Activated T-helper 1 cell treated with anti-CD3 and anti-CD28 coated beads, Interleukin-2, amount 50 U/mL, for 16 hours (primary cell): ENCODE measurements at places on chromosomes 2 and 18.

GRCh38 chr2:154092571-154092970 is 220.8 kb downstream of the GALNT13 start:
- no peak for DNase-seq

- no peak for DNase-seq
Measured at GRCh38 chr2:180679693-180680092, 300.7 kb upstream of the UBE2E3 start.

DNA sequence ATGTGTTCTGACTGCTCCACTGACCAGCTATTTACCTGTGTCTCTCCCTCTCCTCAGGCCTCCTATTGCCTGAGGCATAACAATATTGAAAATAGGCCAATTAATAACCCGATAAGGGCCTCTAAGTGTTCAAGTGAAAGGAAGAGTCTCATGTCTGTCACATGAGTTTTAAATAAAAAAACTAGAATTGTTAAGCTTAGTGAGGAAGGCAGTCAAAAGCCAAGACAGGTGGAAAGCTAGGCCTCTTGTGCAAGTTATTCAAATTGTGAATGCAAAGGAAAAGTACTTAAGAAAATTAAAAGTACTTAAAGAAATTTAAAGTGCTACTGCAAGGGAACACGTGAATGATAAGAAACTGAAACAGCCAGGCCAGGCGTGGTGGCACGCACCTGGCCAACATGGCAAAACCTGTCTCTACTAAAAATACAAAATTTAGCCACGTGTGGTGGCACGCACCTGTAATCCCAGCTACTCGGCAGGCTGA is 44.9 kb upstream of the TAF4B start:
- DNase-seq = no peak

DNA sequence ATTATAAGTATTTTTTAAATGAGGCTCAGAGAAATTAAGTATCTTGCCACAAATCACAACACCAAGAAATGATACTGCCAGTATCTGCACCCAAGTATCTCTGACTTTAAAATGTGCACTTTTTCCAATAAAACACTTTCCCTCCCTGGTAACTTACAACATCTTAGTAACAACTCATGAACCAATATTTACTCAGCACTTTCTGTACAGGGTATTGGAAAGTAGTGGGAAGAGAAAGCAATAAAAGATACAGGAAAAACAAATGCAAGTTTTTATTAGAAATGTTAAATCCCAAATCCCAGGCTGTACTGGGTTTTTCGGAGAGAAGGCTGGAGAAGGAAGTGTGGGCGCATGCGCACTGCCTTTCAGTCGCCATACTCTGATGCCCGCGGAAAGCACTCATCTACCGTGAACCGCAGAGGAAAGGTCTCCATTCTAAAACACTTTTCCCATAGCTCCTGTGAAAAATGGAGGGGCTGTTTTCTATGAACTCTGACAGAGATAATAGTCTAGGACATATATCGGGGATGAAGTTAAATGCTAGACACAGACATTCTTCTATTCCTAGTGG is 52.1 kb downstream of the L3MBTL4 start:
- DNase-seq = no peak

DNA sequence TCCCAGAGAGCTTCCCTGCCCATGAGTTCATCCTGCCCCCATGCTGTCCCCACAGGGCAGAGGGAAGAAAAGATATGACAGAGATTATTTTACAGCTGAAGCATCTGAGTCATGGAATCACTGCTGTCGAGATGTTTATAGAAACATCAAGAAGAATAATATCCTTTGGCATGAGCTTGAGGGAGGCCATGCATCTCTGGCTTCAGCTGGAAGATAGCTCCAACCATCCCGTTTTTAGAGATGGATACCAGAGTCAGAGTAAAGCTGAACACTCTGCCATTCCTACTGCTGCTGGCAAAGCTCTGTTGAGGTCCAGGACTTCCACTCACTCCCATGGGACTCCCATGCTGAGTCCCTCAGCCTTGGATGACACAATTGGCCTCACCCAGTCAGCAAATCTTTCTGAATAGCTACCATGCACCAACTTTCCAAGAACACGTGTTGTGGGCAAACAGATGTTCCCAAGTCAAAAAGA is 167.8 kb downstream of the TTC32 start:
- no peak for DNase-seq

DNA sequence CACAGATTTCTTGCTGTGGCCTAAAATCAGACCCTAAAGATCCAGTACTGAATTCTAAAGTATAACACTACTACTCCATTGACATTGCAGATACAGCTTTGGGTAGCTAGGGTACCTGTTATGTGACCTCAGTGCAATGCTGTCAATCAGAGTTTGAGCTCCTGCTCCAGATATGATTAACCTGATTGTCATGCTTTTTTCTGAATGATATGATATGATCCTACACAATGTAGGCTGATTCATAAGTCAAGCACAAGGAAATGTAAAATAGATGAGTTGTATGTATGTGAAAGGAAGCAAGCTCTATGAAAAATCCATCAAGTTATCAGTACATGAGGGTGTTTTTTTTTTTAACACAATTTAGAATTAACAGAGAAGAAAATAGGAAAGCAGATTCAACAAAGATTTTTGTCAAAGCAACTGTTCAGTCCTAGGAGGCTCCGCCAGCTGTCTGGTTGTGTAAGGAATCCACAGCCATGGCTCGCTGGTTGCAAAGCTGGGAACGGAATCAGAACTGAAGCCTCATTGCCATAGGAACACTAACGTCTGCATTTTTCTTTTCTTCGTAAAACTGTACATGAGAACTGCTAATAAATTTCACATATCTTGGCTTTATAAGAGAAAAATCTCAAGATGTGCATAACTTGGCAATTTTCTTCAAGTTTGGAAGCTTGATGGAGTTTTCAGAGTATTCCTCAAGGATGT is 52.9 kb downstream of the NR4A2 start:
- no peak for DNase-seq
